ENCODE measurements at places on chromosomes 3 and 15.

DNA sequence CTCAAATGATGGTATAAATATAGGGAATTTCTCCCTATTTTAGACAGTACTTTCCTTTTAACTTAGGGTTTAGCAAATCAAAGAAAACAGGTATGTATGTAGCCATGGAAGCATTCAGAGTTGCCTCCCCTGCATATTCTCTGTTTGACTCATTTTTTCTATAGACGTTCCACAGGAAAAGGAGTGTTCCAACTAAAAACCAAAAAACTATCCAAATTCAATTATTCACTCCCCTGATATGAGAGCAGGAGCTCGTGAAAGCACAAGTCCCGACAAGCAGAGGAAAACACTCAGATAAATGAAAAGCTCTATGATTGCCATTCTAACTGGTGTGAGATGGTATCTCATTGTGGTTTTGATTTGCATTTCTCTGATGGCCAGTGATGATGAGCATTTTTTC lies 119.5 kb downstream of the FRMD5 start:
- no peak for DNase-seq

- no peak for DNase-seq
These were observed 8.3 kb downstream of the MYO5A start for GRCh38 chr15:52520421-52520820.

GRCh38 chr3:186094271-186094670 lies 14.6 kb downstream of the ETV5 start:
- no peak for DNase-seq

DNA sequence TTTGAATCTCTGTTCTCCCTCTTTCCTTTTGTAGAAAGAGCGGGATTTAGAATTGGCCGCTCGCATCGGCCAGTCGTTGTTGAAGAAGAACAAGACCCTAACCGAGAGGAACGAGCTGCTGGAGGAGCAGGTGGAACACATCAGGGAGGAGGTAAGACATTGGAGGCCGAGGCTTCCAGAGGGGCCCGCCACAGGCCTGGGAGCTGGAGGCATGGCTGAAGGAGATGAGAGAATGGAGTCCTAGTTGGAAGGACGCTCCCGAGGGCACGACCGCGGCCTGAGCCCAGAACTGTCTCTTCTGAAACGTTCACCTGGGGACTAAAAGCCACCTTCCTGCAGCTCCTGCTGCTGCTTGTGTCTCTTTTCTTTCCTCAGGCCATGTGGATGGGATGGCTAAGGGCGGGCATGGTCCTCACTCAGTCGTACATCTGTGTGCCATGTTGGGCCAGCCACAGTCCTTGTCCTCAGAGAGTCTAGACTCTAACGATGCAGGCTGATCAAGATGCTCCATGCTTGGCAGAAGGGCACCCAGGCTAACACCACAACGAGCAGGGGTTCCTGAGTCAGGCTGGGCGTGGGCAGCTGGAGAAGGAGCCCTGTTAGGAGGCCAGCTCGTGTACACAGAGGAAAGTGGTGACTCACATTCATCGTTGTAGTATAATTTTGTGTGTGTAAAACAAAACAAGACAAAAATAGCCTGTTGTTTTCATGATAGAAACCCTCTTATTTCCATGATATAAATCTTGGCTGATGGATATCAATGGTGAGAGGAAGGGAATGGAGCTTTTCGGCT lies 81.1 kb downstream of the CCK start:
- no peak for DNase-seq

GRCh38 chr3:149292666-149293065 lies 40.8 kb downstream of the TM4SF18 start:
- no peak for DNase-seq
